ENCODE measurements at places on chromosomes 2 and 18.
A peak's percentile ranks its signal among the peaks of the same experiment; 100 is the strongest.

DNA sequence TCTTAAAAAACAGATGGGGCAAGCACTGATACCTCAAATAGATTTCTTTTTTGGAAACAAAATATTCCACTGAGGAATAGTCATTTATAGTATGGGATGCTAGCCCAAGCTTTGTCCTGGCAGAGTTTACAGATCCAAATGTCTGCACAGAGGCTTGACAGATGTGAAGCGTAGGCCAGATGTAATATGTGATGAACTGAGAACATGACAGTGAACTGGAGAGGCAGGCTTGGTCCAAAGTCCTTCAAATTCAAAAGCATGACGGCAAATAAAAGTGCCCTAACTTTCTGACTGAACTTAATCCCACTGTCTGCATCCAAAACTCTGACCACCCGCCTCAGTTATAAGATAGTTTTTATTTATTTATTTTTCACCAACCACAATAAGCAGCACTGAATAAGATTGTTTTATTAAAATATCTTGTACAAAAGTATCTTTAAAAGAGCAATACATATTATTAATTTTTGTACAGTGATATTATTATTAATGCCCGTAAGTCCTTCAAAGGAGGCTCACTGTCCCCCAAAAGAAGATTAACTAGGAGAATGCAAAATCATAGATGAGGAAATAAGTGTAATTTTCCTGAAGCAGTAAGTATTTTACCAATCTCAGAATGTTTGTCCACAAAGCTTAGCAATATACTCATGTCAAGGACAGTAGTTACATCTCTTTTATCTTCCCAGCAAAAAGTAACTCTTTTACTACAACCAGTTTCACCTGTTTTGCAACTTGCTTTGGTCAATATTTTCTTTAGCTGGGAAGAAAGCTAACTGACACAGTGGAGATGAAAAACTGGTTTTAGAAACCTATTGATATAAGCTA is 10.7 kb upstream of the SPOPL start:
- no peak for DNase-seq

GRCh38 chr2:91477731-91478672 is 2786.5 kb downstream of the RPIA start:
- DNase-seq, result peak; percentile 25

- peak; percentile 33 for DNase-seq
Measured at GRCh38 chr2:134919341-134920210, 954 bp downstream of the CCNT2 start.

GRCh38 chr2:219628986-219629901 is 1.8 kb downstream of the SLC4A3 start:
- DNase-seq, result no peak

- peak; percentile 50 for DNase-seq
Measured at GRCh38 chr2:26640331-26640745, 828 bp downstream of the CIB4 start.

DNA sequence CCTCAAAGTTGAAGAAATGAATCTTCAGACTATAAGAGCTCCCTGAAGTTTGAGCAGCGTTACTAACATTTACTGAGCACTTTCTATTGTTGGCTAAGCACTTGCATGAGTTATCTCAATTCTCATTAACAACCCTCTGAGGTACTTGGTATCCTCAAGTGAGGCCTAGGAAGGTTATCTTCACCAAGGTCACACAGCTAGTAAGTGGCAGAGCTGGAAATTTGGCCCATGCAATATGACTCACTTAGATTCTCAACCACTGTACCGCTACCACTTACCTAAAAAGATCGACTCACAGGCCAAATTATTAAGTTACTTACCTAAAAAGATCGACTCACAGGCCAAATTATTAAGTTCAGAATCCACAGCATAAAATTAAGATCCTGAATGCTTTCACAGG is 8.7 kb upstream of the METAP1D start:
- DNase-seq, result no peak

DNA sequence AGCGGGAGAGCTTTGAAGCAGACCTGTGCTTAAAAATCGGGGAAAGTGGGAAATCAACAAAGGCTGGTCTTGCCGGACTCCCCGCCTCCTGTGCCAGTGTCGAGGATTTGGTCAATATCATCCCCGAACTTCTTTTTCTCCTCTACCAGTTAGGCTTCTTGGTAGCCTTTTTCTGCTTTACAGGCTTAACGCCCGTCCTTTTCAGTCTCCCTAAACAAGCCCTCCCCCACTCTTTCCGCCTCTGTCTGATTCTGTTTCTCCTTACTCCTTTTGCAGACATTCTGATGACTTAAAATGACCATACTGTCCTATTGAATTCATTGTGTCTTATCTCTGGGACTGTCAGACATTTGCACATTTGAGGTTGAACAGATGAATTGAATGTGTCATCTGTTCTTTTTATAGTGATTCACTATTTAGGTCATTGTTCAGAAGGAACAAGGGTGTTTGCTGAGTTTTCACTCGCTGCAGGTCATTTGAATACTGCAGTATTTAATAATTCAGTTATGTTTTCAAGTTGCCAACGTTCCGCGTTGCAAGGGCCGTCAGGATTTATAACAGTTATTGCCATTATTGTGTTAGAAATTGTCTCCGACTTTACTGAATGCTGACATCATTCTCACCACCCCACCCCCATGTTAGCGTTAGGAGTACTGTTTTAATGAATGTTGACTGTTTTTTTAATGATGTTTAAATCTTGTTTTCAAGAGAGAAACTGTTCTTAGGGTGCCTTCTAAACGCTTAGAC is 1.1 kb downstream of the ITGAV start:
- DNase-seq, result peak; percentile 64

DNA sequence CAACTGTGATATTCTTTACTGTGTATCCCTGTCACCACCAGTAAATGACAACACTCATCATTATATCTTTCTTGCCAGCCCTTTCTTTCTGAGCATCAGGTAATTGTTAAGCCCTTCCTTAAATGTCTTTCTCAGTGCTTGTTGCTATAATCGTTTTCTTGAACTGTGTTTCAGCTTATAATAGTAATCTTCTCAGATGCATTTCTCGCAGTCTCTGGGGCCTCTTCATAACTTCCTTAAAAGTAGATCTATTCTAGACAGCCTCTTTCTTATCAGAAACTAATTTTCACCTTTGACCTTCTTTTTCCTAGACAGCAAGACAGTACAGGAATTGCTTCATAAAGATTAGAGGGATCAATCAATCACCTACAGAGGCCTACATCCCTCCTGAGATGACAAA is 648.1 kb downstream of the CPS1 start:
- no peak for DNase-seq

GRCh38 chr2:20451341-20451740 is 4.5 kb downstream of the RHOB start:
- peak; percentile 54 for DNase-seq

- no peak for DNase-seq
Measured at GRCh38 chr2:147002256-147002655, 842.6 kb upstream of the ACVR2A start.

- DNase-seq, result no peak
Measured at GRCh38 chr2:227781841-227782240, 31.8 kb upstream of the CCL20 start.

DNA sequence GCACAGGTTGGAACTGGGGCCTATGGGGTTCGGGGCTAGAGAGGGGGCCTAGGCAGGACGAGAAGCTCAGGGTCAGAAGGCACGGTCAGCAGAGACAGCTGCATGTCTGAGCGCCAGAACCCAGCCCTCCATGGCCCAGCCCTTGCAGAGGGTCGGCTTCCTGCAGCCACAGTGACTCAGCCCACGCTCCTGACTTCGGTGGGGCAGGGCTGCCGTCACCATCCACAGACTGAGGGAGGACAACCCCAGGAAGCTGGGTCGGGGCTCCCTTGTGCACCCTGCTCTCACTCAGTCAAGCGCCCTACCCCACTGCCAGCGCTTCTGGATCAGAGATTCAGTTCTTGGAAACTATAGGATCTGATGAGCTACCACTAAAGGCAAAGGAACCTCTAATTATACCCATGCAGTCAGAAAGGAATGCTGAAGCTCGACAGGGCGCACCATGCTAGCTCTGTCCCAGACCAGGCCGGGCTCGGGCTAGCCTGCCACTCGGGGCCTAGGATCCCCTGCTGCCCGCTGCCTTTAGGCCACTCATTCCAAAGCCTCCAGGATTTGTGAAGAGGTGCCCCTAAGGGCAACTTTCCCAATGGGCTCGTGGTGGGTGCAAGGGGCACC is 3.0 kb downstream of the ACTR1B start:
- DNase-seq, result peak; percentile 12

DNA sequence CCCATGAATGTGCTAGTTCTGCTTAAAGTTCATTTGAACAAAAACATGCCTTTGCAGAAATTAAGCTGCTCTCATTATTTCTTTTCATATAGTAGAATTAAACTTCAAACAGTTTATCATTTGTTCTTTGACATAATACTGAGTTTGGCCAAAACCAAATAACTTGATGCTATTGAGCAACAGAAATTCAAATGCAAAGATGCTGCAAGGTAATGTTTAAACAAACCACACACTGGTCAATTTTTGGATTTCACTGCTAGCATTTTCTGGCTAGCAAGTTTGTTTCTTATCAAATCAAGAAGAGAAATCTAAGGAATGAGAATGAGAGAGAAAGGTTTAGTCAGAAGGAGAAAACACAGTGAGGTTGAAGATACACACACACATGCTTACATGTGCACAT is 80.0 kb downstream of the LYPD1 start:
- DNase-seq, result no peak

DNA sequence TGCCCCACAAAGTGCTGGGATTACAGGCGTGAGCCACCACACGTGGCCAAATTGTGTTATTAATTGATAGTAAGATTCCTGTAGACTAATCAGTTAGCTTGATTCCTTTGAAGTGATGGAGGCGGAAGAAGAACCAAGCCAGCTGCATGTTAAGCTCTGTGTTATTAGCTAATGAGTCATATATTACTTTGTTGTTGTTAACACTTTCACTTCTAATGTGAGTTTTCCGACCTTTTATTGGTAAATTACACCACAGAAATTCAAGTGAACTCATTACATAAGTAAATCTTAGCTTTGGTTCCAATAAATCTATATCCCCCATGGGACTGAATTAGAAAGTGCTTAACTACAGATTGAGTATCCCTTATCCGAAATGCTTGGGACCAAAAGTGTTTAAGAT is 20.3 kb downstream of the CHMP1B start:
- no peak for DNase-seq

DNA sequence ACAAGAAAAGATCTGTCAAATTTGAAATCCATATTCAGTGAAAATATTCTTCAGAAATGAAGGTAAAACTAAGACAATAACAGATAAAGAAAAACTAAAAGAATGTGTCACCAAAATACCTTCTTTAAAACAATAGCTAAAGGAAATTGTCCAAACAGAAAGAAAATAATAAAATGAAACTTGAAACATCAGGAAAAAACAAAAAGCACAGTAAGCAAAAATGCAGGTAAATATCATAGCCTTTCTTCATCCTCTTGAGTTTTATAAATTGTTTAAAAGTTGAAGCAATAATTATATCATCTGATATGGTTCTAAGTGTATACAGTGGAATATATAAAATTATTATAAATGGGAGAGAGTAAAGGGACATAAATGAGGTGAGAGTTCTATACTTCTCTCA is 103.8 kb upstream of the PDE1A start:
- no peak for DNase-seq

DNA sequence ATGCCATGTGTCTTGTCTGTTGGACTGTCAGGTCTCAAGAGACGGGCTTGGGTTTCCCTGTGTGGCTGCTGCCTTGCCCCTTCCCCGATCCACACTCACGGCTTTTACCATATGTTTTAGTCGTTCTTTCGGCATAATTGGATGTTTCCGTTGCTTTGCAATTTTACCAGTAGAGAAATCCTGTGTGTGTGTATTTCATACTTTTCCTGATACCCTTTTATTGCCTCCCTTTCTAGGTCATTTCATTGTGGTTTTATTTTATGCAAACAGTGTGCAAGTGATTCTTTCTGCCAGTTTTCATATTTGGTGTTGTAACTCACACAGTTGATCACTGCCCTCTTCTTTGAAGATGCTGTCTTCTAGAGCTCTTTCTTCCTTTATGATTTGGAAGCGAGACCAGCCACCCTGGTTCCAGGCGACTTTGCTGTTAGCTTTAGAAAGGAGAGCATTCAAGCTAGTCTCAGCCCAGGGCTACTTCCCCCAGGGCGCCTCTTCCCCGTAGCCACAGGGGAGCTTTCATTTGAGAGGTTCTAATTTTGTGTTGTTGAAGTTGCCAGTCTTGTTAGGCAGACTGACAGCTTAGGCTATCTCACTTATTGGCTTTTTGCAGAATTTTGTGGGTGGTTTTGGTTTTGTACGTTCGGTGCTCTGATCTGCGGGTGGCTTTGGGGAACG is 17.0 kb downstream of the SH3BP4 start:
- no peak for DNase-seq

DNA sequence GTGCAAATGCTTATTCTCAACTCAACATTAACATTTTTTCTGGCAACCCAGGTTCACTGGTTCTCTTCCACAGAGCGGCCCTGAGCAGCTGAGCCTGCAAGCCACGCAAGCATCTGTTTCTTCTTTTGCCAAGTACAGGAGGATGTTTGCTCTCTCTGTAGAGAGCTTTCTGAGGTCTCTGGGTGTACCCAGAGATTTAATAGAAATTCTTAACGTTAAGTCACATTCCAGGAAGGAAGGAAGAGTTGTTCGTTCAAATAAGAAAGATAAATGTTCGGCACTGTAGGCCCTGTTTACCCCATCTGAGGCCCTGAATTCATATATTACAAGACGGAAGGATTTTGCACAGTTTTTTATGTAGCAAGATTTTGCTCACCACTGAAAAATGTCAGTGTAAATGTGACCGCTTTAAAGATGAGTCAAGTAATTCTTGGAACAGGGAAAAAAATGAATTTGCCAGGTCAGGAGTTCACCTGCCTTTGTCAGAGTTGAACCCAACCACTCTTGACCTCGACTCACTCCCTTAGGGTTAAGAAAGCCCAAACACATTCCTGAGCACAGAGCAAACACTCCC is 30.1 kb downstream of the KCTD18 start:
- DNase-seq, result peak; percentile 81

GRCh38 chr18:34085140-34085739 is 139.5 kb downstream of the NOL4 start:
- no peak for DNase-seq

- DNase-seq, result no peak
Measured at GRCh38 chr18:37419315-37419714, 146.3 kb downstream of the CELF4 start.

DNA sequence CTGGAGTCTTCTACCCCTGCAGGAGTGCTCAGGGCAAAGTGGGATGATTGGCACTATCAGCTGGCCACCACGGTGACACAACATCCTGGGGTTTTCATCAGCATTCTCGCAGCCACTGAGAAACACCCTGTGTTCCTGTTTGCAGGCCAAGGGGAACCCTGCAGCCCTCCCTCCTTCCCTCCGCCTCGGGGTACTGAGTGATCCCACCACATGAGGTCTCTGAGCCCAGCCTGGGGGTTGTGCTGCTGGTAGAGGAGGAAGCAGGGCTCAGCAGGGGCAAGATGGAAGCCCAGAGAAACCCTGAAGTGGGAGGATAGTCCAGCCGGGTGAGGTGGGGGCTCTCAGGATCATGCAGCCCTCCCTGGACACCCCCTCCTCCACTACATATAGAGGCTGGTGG is at the start of gene OXER1:
OXER1 (minus strand) TSS at position 40 of the 400 bp plus-strand sequence. CDS start 73 bp downstream, outside the sequence.
- DNase-seq, result no peak
